Right ventricle myocardium inferior (tissue), 1 donor: ENCODE measurements at places on chromosomes 6 and 20. TPM values are rescaled to one million over a fixed set of nuclear protein-coding genes. Genes with fewer than 3 reads are reported as not detected.

FOXA2 gene
- not detected for total RNA-seq

HMGN3 gene
- total RNA-seq, result 153 TPM

SAMD5 gene
- total RNA-seq, result 0.51 TPM

SLCO4A1 gene
- 15.5 TPM for total RNA-seq

TRERF1 gene
- total RNA-seq, result 1.7 TPM

AMD1 gene
- 84.9 TPM for total RNA-seq
